ENCODE measurements at places on chromosomes 6 and 20.

- DNase-seq = peak; percentile 52
These were observed 21.3 kb downstream of the SPATA2 start for GRCh38 chr20:49894073-49894470.

GRCh38 chr20:1987826-1988225 is 6.0 kb downstream of the PDYN start:
- no peak for DNase-seq

DNA sequence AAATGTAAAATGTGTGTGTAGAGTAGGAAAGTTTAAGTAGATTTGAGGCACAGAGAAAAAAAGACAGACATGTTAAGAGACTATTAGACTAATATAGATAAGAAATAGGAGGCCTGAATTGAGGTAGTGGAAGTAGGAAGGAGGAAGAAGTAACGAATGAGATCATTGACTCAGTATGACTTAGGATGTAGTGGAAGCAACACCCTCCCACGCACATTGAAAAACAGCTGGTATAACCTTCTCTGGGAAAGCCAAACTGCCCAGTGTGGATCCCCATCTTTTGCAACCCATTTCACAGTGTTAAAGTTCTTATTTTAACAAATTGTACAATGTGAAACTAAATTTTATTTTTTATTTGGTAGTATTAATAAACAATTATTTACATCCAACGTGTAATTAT is 89.1 kb downstream of the GRIK2 start:
- no peak for DNase-seq

GRCh38 chr6:168232989-168233874 is 86.3 kb downstream of the DACT2 start:
- DNase-seq = no peak

GRCh38 chr20:41005361-41005729 is 23.3 kb upstream of the TOP1 start:
- no peak for DNase-seq

- DNase-seq = no peak
These were observed 199.6 kb downstream of the OGFRL1 start for GRCh38 chr6:71488186-71488585.
